Erythroblast (primary cell): ENCODE measurements at places on chromosomes 5 and 9.

GRCh38 chr9:74499770-74500583 lies 2.8 kb downstream of the RORB start:
- no peak for DNase-seq

DNA sequence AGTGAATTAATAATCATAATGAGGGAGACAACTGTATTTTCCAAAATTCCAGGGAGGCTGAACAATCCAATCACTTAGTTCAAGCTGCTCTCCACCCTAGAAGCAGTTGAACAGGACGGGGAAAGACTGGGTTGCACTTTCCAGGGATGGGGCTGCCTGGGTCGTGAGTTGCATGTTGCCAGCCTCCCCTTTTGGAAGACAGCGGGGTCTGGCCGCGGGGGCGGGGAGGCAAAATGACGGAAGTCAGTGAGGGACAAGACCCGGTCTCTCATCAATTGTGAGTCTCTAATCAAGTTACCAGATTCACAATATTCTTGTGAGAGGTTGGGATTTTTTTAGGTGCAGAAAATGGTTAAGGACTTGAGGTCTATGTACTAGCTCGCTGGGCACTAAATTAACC lies 484.1 kb downstream of the ZSWIM6 start:
- DNase-seq, result no peak

- DNase-seq, result no peak
Observed at GRCh38 chr5:96242571-96242970, 190.5 kb downstream of the PCSK1 start.

DNA sequence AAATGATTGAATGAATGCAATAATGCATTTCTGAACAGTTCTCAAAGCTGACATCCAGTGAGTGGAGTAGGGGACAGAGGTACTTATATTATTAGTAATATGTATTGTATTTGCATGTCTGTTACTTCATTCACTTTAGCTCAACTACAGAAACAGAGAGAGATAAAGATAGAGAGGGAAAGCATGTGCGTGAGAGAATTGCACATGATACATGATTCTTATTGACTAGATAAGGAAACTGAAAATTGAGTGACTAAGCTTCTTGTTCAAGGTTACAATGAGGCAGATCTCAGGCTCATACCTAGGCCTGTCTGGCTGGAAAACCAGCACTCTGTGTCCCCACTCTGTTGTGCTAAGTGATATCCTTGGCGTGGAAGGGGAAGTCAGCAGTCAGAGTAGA lies 337.7 kb upstream of the KLF4 start:
- no peak for DNase-seq

DNA sequence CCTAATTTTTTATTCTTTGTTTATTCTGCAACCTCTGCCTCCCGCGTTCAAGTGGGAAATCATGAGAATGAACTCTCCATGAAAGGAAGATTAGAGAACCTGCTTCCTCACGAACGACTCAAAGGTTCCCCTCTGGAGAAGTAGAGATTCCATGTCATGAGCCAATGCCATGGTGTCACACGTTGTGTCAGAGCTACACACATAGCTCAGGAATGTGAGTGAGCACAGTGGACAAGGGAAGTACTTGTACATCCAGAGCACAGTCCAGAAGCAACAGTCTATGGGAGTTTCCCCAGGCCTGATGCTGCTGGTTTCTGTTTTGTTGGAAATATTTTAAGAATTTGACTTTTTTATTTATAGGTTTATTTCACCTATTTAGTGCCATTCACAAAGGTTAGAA lies 26.8 kb upstream of the PPP2CA start:
- no peak for DNase-seq

- no peak for DNase-seq
Observed at GRCh38 chr5:78811121-78811817, 162.7 kb upstream of the LHFPL2 start.

DNA sequence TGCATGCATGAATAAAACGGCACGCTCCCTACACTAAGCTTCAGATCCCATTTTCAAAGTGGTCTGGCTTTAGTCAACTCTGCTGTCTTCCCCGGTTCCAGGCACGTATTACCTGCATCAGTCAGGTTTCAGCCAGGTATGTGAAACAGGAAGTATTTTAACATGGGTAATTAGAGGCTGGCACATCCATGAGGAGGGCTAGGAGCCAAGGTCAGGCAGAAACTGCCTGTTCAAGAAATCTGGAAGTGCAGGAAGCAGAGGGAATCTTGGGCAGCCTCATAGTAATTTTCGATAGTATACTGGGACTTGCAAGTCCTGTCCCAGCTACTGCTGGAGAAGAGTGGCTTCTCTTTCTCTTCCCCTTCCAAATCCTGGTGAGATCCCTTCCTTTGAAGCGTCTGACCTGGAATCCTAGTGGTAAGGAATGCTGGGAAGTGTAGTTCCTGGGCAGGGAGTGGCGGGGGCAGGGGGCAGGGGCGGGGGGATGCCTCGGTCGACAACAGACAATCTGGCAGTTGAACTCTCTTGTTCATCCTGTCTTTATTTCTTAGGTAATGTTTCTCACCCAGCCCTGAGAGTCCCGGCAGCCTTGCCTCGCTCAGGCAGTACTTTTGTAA lies 403.1 kb downstream of the TLE4 start:
- no peak for DNase-seq

- DNase-seq, result no peak
Observed at GRCh38 chr9:126819482-126819881, 14.6 kb downstream of the ZBTB43 start.

DNA sequence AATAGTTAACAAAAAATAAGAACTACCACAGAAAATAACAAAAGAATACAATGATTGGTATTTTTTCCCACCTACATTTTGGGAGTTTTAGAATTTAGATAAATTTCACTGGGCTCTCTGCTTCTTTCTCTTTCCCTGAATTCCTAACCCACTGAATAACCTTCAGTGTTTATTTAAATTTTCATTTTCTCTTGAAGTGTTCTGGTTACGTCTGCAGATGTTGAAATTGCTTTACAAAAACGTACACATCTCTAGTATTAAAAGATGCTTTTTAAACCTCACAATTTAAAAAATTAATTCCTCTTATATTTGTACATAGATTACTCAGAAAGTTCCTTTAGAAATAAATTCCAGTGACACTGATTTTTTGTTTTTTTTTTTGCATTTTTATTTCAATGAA lies 158.7 kb upstream of the TUT7 start:
- DNase-seq, result no peak

DNA sequence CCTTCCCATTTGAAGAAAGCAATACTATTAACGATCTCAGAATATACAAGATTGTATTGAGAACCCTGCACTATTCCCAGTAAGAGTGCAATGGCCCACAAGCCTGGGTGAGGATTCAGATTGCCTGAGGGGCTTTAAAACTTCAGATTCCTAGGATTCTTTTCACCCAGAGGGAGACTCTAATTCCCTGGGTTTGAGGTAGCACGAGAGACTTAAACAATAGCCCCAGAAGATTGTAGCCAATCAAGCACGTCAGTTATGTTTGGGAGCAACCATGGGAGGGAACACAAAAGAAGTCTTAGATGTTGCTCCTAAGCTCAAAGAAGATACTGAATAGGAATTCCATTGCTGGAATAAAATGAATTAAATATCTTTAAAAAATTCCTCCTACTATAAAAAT lies 17.9 kb downstream of the MRPS27 start:
- DNase-seq, result no peak
